Stimulated activated CD8-positive, alpha-beta memory T cell treated with anti-CD3 and anti-CD28 coated beads, Interleukin-2, amount 100 ng/mL, for 1 hour (primary cell): ENCODE measurements at places on chromosomes 6 and 20.

DNA sequence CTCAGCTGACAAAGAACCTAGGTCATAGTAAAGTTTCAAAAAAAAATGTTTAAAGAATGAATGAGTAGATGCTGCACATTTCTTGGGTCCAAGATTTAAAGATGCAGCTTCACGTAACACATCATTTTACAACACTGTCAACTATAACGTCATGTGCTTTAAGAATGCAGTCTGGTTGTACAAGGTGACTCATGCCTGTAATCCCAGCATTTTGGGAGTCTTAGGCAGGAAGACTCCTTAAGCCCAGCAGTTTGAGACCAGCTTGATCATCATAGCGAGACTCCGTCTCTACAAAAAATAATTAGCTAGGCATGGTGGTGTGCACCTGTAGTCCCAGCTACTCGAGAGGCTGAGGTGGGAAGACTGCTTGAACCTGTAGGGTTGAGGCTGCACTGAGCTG lies 21.9 kb downstream of the SLC17A5 start:
- no peak for DNase-seq

- no peak for DNase-seq
Observed at GRCh38 chr6:5710516-5710915, 296.2 kb downstream of the NRN1 start.

DNA sequence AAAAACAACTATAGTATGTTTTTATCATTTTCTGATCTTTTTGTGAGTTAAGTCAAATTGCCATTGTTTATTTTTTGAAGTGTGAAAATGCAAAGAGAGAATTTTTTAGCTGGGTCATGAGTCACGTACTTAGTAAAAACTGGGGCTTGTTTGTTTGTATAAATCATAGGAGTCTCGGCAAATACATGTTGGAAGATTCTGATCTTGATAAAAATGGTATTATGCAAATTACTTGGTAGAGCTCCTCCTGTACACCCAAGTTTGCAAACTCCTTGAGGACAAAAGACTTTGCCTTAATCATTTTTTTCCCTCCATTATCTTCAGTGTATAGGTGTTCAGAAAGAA lies 25.8 kb downstream of the TBPL1 start:
- no peak for DNase-seq

- DNase-seq: no peak
Observed at GRCh38 chr6:30061858-30062458, 893 bp downstream of the POLR1H start.

DNA sequence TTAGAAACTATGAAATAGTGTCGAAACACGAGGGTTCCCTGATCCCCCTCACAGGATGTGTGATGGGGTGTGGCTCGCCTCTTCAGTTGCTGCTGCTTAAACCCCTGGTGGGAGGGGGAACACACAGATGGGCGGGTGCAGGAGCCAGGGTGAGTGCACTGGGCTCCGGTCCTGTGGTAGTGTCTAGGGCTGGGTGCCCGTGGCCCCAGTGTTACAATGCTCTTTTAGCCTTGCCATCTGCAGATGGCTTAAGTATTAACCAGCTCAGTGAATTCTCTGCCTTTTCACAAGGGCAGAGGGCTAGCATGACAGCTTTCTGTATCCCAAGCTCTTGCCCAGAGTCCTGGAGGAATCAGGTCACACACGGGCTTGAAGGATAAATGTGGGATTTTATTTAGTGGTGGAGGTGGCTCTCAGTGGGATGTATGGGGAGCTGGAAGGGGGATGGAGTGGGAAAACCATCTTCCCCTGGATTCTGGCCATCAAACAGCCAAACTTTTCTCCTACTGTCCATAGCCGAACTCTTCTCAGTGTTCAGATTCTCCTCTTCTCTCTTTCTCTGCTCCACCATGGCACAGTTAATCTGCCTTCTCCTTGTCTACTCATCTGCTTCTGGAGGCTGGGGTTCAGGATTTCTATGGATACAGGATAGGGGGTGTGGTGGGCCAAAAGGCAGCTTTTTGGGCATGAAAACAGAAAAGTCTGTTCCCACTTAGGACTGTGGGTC lies 659.0 kb downstream of the EPM2A start:
- DNase-seq: no peak

DNA sequence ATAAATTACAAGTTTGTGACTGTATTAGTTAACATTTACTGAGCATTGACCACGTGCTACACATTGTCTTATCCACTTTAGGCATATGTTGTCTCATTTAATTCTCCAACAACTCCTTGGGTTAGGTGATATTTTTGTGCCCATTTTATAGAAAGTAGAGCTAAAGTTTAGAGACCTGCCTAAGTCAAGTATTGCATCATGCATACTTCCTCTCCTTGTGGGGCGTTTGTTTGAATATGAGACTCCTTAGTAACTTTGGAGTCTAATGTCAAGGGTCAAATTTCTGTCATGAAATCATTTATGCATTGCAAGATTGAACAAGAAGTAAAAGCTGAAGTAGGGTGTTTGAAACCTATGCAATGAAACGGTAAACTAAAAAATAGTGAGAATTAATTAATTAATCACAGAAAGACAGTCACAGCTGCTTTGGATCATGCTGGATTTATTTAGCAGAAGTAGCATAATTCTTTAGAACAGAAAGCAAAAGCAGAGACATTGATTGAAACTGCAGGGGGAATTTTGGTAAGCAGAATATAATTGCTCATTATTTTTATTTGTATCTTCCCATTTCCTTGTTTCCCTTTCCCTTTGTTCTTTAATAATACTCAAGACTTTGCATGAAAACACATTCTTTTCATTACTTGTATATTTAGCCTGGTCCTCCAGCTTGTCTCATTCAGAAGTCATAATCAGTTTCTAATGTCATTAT lies 1374.4 kb upstream of the GJE1 start:
- no peak for DNase-seq

- DNase-seq: no peak
Observed at GRCh38 chr6:109166673-109167072, 71.4 kb downstream of the CEP57L1 start.

- no peak for DNase-seq
Observed at GRCh38 chr20:7171911-7172310, 404.4 kb downstream of the BMP2 start.
